SIG-M5 (cell line): ENCODE measurements at places on chromosomes 1 and 21.

DNA sequence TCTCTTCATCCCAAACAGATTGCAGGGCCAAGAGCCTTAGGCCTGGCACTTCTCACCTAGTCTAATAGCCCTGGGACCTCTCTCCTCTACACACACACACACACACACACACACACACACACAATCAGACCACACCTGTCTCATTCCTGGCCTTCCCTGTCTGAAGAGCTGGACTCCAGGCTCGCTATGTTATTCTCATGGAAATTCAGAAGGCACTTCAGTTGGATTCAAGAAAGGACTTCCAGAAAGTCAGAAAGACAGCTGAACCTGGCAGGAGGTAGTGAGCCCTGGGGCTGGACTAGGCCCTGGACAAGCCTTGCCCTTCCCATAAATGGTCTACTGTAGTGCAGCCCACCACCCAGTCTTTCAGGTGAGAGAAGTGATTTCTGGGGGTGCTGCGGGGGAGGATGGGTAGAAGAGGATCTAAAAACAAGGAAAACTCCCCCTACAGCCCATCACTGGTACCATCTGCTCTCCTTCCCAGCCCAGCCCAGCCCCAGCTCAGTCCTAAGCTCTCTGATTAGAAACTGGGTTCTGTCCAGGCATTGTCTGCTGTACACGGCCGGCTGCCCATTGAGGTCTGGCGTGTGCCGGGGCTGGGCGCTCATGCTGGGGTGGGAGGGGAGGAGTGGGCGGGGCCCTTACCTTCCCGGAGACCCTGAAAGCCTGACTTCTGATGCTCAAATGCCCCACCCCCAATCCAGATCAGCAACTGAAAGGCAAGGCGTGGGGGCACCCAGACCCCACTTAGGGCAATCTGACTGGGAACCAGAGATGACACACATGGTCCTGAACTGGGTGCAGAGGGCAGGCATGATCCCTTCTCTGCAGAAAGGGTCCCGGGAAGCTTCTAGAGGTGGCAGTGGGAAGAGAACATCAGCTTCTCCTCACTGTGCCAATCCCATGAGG, 2.5 kb downstream of the KIF21B start:
- DNase-seq = no peak

GRCh38 chr1:116407033-116407432, 34.0 kb downstream of the ATP1A1 start:
- no peak for DNase-seq

DNA sequence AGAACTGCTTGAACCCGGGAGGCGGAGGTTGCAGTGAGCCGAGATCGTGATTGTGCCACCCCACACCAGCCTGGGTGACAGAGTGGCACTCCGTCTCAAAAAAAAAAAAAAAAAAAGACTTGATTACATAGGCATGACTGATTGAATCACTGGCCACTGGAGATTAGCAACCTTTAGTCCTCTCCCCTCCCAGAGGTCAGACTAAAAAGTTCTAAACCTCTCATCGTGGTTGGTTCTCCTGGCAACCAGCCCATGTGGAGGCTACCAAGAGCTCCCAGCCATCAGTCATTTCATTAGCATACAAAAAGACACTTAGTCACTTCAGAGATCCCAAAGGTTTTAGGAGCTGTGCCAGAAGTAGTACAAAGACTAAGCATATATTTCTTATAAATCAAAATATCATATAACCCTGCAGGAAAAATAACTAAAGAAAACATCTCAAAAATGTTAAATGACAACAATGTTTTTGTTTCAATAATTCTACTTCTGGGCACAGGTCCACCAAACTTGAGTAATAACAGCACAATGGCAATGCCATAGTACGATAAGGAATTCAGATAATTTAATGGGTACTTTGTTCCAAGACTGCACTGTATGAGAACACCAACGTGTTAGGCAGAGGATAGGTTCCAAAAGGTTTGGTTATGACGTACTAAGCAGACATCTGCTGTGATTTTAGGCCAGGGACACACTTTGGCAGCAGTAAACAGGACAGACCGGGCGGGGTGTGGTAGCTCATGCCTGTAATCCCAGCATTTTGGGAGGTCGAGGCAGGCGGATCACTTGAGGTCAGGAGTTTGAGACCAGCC, 18.1 kb downstream of the USP48 start:
- no peak for DNase-seq

- no peak for DNase-seq
These were observed 28.5 kb upstream of the SDE2 start for GRCh38 chr1:226027538-226028217.

- DNase-seq = no peak
These were observed 7.3 kb downstream of the UQCRHL start for GRCh38 chr1:15799928-15800835.

- no peak for DNase-seq
These were observed 373.1 kb upstream of the USP24 start for GRCh38 chr1:55588309-55588708.

- DNase-seq = no peak
These were observed 26.1 kb downstream of the NHLH2 start for GRCh38 chr1:115814685-115815398.

DNA sequence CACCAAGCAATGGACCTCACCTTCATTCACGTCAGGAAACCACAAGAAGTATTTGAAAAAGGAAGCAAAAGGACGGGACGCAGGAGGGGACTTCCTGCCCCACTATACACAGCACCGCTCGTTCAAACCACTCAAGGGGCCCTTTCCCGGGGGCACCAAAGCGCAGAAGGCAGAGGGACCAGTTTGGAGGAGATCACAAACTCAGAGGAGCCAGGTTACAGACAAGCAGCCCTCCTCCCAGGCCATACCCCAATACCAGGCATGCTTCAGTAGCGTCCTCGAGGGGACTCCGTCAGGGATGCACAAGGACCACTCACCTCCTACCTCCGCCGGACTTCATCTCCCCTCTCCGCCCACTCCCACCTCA, 685 bp downstream of the CRTC2 start:
- no peak for DNase-seq

GRCh38 chr21:45833414-45833813, 148.2 kb upstream of the COL6A1 start:
- no peak for DNase-seq

- no peak for DNase-seq
These were observed 2.0 kb downstream of the KCNE2 start for GRCh38 chr21:34365809-34366208.

- DNase-seq = no peak
These were observed 37.2 kb downstream of the SETD4 start for GRCh38 chr21:36023092-36023480.

DNA sequence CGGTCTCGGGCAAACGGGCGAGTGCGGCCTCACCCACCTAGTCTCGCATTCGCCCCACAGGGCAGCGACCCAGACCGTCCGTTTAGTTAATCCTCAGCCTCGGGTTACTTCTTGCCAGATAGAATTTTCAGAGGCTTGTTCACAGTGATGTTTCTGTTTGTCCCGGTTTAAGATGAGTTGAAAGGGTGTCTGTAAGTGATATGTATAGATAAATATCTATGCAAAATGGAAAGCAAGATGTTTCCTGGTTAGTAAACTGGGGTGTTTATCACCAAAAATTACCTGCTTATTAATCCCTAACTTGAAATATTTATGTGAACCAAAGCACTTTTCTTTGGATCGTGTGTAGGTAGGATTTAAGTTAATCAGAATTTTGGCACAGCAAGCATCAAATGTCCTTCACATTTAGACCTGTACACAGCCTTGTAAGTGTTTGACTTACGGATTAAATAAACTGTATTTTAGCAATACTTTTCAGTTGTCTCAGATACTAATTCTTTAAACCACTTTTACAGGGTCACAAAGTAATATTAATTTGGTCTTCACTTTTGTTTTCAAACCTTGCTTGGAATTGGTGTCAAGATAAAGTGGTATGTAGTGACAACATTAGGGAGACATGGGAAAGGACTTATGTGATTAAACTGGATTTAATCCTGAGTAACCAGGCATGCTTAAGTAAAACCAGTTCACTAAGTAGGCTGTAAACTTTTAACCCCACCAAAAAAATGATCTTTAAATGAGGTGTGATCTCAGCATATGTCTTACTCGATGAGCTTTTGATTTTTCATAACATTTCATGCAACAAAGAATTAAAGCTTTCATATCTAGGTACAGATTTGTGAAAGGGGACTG, 914 bp downstream of the ZNF326 start:
- no peak for DNase-seq

DNA sequence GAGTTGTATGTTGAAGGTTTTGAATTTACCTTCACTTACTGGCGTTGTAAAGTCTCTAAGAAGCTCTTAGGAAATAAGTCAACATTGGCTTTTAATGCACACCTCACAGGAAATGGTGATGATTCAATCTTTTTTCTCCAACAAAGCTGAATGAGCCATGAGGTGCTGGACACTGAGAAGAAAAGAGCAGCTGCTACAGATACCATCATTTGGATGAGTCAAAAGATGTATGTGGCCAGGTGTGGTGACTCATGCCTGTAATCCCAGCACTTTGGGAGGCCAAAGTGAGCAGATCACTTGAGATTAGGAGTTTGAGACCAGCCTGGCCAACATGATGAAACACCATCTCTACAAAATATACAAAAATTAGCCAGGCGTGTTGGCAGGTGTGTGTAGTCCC, 3.3 kb upstream of the IL23R start:
- no peak for DNase-seq

- DNase-seq = no peak
These were observed 54.9 kb downstream of the MDM4 start for GRCh38 chr1:204571128-204571527.

- no peak for DNase-seq
These were observed 183.7 kb downstream of the CLIC6 start for GRCh38 chr21:34852448-34852847.

DNA sequence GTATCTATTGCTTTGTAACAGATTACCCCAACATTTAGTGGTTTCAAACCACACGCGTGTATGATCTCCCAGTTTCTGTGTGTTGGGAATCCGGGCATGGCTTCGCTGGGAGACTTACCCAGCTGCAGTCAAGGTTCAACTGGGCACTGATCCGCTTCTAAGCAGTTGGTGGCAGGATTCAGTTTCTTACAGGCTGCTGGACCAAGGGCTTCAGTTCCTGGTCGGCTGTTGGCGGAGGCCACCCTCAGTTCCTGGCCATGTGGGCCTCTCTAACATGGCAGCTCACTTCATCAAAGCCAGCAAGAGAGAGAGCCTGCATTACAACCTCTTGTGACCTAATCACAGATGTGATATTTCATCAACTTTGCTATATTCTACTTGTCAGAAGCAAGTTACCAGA, 53.8 kb upstream of the NEK2 start:
- DNase-seq = no peak

- no peak for DNase-seq
These were observed 49.2 kb upstream of the MAN1A2 start for GRCh38 chr1:117318011-117318410.

- DNase-seq = no peak
These were observed 39.1 kb upstream of the ID3 start for GRCh38 chr1:23598424-23598823.

DNA sequence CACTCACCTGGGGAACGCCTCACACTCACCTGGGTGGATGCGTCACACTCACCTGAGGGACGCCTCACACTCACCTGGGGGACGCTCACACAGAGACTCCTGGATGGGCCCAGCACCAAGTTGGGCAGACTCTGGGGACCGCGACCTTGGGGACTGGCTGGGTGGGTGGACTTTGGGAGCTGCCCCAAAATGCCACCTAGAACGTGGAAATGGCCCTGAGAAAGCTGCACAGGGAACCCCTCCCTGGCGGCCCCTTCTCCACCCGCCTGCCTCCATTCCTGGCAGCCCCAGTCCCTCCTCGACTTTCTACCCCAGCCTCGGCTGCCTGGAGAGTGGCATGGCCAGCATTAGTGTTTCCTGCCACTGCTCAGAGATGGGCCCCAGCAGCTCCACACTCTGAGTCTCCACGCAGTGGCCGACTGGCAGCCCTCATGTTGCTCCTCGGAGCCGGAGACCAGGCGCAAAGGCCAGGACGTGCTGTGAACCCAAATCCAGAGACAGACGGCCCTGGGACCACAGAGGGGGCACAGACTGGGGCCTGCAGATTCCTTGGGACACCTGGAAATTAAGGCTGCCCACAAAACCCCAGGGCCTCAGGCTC, 46.5 kb upstream of the ACTRT2 start:
- DNase-seq = no peak

- no peak for DNase-seq
These were observed 23.9 kb upstream of the SLC25A34 start for GRCh38 chr1:15712168-15712567.

- no peak for DNase-seq
These were observed 4.6 kb downstream of the PRUNE1 start for GRCh38 chr1:151012684-151013471.

- DNase-seq = no peak
These were observed 79.9 kb downstream of the EVA1C start for GRCh38 chr21:32492376-32492775.

DNA sequence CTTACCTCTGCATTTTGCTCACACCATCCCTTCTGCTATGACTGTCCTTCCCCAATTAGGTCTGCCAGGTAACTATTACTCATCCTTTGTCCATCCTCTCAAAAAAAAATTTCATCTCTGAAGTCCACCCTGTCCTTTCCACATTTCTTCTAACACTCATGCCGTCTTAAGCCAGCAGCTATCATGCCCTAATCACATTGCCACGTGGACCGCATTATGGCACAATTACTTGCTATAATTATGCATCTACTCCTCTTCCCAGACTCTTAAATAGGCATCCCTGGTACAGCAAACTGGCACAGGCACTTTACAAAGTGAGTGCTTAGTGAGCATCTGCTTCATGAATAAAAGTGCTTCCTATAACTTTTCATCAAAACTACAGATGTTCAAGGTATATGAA, 295.4 kb upstream of the ESRRG start:
- DNase-seq = no peak

GRCh38 chr1:35316264-35316663, 47.8 kb downstream of the ZMYM4 start:
- DNase-seq = no peak

- DNase-seq = no peak
These were observed 467.5 kb upstream of the CXADR start for GRCh38 chr21:17045214-17045853.

GRCh38 chr1:211632117-211632807, 43.2 kb downstream of the NEK2 start:
- no peak for DNase-seq

DNA sequence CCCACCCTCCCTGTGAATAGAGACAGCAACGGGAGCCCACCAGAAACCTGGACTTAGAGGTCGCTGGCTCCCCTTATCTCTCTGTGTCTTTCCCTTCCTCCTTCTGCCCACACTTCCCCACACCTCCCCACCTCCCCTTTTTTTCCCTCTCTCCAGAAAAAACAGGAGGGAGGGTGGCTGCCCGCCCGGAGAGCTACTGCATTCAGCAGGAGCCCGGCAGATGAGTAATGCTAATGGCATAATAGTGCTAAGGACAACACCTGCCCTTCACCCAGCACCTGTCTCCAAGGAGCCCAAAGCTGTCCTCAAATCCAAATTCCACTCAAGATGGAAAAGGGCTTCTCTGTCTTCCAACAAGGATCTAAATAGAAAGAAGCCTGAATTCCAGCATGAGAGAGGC, 11.4 kb upstream of the PRELP start:
- no peak for DNase-seq

- no peak for DNase-seq
These were observed 13.8 kb upstream of the SAMD11 start for GRCh38 chr1:909861-910310.

GRCh38 chr1:4963251-4963650, 308.8 kb downstream of the AJAP1 start:
- no peak for DNase-seq
